ENCODE measurements at places on chromosomes 6 and 20. TPM values are rescaled to one million over a fixed set of nuclear protein-coding genes. Genes with fewer than 3 reads are reported as not detected.
A peak's percentile ranks its signal among the peaks of the same experiment; 100 is the strongest.

GRCh38 chr6:101818051-101818450 lies 424.5 kb downstream of the GRIK2 start:
- DNase-seq, result no peak

DNA sequence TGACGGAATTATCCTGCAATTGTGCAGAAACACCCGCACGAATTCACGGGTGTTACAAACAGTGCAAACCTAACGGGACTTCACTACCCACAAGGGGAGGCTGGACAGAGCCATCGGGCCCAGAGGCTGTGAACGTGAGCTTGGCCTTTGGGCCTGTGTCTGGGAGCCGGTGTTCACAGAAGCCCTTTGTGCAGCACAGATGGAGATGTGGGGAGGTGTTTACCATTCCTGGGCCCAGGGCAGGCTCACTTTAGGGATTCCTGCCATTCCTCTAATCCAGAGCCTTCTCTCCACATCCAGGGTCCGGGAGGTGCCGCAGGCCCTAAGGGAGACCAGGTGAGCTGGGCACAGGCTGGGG lies 15.0 kb downstream of the COL9A3 start:
- peak; percentile 65 for DNase-seq

- DNase-seq, result peak; percentile 44
Observed at GRCh38 chr20:21640556-21640955, 64.9 kb upstream of the PAX1 start.

- DNase-seq, result peak; percentile 23
Observed at GRCh38 chr6:145813285-145814034, 1.1 kb downstream of the FBXO30 start.

DNA sequence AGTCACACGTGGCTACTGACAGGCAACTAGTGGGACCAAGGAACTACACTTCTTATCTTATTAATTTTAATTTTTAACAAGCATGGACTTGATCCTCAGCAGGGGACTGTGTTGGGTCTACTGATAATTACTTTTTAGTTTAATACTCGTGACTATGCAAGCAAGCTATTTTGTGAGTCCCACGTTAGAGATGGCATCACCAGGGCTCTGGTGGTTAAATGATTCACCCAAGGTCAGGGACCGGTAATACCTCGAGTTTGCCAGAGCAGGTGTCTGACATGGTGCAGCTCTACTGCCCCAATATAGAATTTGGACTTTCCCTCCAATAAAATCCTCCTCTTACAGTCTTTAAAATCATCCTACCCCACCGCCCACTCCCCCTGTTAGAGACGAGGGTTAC lies 98.6 kb upstream of the RIN2 start:
- DNase-seq, result no peak

DNA sequence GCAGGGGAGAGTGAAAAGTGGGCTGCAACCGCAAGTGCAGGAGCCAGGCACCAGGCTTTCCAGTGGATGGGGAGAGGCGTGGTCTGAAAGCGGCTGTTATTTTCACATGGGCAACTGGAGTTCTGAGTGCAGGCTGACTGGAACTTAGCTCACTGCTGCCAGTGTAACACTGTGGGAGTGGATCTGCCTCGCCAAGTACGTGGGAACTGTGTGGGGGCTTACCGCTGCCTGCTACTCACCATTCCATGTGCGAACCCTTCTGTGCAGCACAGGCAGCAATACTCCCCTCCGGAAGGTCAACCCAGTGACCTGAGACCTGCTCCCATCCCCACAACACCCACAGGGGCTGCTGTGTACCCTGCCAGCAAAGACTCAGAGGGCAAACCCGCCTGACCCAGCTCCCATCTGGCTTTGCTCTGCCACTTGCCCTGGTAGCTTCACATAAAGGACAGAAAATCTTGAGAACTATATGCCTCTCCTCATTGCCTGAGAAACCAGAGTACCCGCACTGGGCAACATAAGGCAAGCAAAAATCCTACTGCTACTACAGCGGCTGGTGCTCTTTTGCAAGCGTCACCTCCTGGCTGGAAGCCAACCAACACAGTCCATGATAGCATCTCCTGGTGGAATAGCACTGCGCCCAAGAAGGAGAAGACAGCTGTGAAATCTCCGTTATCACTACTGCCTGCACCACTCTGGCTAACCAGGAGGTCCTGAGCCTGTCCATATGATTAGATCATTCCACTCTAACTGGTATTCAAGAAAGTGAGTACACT lies 54.4 kb upstream of the SIRPG start:
- no peak for DNase-seq

DNA sequence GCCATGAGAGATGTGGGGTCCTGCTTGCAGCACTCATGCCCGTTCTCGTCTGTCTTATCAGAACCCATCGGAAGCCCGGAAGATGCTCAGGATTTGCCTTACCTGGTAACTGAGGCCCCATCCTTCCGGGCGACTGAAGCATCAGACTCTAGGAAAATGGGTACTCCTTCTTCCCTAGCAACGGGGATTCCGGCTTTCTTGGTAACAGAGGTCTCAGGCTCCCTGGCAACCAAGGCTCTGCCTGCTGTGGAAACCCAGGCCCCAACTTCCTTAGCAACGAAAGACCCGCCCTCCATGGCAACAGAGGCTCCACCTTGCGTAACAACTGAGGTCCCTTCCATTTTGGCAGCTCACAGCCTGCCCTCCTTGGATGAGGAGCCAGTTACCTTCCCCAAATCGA lies 8.3 kb downstream of the PI16 start:
- no peak for DNase-seq

DNA sequence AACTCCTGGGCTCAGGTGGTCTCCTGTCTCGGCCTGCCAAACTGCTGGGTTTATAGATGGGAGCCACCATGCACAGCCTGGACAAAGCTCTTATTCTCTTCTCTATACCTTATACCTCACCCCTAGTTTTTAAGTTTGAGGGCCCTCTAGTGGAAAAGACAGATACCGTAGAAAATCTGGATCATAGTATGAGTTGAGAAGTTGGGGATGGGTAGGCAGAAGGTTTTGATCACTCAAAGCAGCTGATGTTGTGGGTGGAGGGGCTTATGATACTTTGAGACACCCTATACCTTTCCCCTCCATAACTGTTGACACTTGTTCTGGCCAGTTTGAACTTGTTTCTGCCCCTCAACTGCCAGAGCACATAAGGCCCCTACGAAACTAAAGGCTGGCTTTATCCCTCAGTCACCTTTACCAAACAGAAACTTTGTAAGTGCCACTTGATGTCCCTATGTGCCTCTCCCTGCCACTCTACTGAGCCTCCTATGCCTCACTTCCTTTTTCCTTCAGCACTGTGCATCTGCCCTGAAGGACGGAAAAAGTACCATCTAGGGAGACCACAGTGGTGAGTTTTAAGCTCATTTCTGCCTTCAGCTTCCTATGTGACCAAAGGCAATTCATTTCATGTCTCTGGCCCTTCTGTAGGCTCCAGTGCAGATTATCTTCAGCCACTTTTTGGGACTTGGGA lies 28.6 kb downstream of the RALY start:
- DNase-seq, result peak; percentile 72

GRCh38 chr6:28941684-28942448 lies 18.1 kb upstream of the TRIM27 start:
- no peak for DNase-seq

DNA sequence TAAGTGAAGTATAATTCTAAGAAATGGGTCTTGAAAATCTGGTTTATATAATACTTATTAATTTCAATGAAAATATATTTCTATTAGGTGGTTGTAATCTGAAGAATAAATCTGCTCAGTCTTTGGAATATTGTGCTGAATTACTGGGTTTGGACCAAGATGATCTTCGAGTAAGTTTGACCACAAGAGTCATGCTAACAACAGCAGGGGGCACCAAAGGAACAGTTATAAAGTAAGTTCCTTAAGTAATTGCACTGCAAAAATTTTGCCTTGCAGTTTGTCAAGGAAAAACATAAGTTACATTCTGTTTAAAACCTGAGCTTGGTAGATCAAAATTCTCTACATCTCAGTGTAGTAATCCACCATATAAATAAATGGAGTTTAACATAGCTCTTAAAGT lies 106.0 kb downstream of the MYO6 start:
- DNase-seq, result peak; percentile 59

Gene CGA
- not detected for total RNA-seq

Gene MUC21
- total RNA-seq, result not detected

Gene TFAP2D
- total RNA-seq, result not detected

Gene TTBK1
- total RNA-seq, result 0.33 TPM

Gene DDO
- 10.3 TPM for total RNA-seq
